ENCODE measurements at places on chromosomes 3 and 15.

DNA sequence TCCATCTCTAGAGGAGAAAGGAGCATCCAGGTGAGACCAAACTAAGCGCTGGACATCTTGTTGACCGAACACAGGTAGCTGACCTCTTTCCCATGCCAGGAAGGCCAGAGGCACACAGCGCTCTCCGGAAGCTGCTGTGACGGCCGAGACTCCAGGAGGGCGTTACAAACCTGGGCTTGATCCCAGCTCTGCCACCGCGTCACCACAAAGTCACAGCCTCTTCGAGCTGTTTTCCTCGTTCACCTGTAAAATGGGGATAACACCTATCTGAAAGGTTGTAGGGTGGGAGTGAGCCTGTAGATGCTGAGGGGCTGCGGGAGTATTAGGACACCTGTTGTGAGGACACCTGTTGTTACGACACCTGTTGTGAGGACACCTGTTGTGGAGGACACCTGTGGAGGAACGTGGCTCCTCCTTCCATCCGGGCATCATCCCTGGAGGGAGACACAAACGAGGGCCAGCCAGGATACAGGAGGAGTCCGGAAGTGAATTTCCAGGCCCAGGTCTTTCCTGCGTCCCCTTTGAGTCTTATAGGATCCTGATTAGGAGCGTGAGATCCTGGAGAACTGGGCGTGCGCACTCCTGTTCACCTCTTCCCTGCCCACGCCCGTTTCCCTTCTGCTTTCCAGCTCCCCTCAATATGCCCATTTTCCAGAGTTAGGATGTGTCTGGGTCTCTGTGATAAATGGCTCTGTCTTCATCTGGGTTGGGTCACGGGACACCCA, 2.3 kb upstream of the MUC4 start:
- no peak for DNase-seq

GRCh38 chr3:102712896-102713295, 278.1 kb downstream of the ZPLD1 start:
- no peak for DNase-seq

GRCh38 chr3:159796744-159797143, 191.9 kb upstream of the IL12A start:
- no peak for DNase-seq

DNA sequence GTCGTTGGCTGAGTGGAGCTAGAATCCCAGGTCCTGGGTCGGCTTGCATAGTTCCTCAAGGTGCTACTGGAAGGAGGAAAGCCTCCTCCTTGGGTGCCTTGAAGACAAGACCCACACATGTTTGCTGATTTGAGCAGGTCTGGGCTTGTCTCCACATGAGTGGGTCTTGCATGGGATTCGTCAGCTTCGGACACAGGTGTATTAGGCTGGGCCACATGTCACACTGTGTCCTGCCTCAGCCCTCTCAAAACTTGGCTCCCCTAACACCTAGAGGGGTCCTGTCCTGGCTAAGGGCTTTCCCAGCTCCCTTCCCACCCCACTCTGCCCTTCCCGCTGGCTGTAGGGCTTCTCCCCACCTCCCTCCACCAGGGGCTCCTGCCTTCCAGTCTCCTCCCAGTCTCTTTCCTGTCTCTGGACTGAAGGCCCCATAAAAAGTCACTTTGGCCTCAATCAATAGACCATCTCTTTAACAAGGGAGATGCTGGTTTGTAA, 73.0 kb upstream of the ADPGK start:
- DNase-seq = no peak

DNA sequence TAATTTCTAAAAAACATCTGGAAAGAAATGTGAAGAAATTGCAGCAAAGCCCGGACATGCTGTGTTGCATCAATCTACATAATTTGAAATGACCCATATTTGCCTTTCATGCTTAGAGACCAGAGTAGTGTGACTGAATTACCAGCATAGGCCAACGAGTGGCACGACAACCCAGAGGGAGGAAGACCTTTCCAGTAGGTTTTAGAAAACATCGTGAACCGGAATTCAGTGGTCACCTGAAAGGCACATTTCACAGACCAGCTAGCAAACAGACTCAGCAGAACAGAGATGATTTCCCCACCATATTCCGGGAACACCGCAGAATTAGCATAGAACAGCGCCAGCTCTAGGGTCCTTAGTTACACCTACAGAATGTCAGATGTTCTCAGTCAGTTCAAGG, 620.0 kb upstream of the ZNF385D start:
- no peak for DNase-seq

DNA sequence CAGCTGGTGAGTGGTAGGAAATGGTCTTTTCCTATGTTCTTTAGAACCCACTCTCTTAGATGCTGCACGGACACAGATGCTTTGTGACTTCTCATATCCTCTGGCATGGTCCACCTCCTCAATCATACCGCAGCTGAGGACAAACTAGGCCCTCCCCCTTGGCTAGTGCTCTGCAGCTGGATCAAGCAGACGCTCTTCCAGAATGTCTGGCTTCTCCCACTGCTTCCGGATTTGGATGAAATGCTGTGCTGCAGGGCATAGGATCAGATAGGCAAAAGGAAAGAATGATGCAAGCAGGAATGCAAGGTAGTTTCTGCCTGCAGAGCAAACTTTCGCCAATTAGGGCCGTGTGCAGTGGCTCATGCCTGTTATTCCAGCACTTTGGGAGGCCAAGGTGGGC, 75.7 kb upstream of the SLC4A7 start:
- no peak for DNase-seq

GRCh38 chr3:133937756-133938601, 42.3 kb upstream of the RAB6B start:
- DNase-seq = no peak

Measured in GM13977 (cell line).